ENCODE measurements at places on chromosomes 12 and 14.

GRCh38 chr12:18723752-18724151 is 14.1 kb downstream of the PLCZ1 start:
- DNase-seq = no peak

- no peak for DNase-seq
Measured at GRCh38 chr12:89521364-89522223, 3.0 kb downstream of the GALNT4 start.

- no peak for DNase-seq
Measured at GRCh38 chr12:78959556-78959955, 95.0 kb downstream of the SYT1 start.

DNA sequence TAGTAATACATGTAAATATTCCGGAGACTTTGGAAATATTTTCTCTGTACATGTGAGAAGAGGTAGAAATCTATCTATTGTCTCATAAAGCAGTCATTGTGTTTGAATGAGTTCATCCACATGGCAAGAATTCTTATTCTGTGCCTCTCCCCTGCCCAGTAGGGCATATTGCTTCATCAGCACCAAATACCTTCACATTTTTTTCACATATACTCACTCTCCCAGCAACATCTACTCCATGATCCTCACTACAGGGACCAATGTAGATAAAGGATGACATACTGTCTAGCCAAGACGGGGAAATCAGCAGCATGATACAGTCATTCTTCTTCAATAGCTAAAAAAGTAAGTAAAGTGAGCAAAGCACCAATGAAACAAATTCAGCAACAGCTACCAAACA is 1.3 kb upstream of the TAS2R14 start:
- DNase-seq = no peak

DNA sequence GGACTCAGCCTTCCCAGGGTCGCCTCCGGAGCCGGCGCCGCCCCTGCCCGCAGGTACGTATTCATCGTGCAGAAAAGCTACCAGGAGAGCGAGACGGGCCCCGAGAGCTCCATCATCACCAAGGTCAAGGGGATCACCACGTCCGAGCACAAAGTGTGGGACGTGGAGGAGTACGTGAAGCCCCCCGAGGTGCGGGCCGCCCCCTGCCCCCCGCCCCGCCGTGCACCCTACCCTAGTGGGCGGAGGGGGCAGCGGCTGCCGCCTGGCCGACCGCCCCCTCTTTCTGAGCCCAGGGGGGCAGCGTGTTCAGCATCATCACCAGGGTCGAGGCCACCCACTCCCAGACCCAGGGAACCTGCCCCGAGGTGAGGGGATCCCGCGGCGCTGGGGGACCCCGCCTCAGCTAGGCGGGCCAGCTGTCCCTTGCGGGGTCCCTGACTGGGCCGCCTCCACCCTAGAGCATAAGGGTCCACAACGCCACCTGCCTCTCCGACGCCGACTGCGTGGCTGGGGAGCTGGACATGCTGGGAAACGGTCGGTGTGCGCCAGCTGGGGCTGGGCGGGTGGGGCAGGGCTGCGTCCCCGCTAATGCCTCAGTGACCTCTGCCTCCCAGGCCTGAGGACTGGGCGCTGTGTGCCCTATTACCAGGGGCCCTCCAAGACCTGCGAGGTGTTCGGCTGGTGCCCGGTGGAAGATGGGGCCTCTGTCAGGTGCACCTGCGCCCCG is 973 bp downstream of the P2RX2 start:
- DNase-seq = no peak

Measured in T-cell (primary cell).